ENCODE measurements at places on chromosomes 13 and 19. TPM values are rescaled to one million over a fixed set of nuclear protein-coding genes. Genes with fewer than 3 reads are reported as not detected.
A peak's percentile ranks its signal among the peaks of the same experiment; 100 is the strongest.

Gene NBEA
- total RNA-seq = 2.6 TPM

Gene SIGLEC5
- not detected for total RNA-seq

Gene LINGO3
- 0.29 TPM for total RNA-seq

DNA sequence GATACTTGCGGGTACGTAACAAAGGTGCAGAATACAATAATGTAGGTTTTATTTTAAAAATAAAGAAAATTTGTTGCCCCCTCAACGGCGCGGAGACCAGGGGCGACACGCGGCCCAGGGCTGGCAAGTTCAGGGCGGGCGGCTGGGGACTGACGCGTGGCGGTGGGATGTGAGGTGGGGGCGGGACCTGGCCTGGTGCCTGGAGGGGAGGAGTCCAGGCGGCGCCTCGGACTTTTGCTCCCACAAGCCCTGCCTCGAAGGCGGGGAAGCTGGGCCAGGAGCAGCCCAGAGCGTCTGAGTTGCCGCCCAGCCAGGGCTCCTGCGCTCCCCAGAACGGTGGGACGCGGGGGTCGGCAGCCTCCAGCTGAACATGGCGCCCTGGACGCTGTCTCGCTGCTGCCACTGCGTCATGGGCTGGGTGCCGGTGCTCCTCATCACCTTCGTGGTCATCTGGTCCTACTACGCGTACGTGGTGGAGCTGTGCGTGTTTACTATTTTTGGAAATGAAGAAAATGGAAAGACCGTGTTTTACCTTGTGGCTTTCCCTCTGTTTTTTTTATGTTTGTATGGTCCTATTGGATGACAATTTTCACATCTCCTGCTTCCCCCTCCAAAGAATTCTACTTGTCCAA lies 1122.8 kb upstream of the ATXN8OS start:
- H3K4me1 ChIP-seq = no peaks in the 10 kb centered on the region
- H3K4me3 ChIP-seq = no peak overlapping the region
- no peak overlapping the region for H3K27ac ChIP-seq
- DNase-seq = no peak
- H3K27me3 ChIP-seq = no peaks in the 10 kb centered on the region

Gene MISP
- total RNA-seq = not detected

GRCh38 chr13:38743466-38743865 lies 56.6 kb downstream of the FREM2 start:
- no peaks in the 10 kb centered on the region for H3K4me1 ChIP-seq
- no peaks in the 10 kb centered on the region for H3K36me3 ChIP-seq
- peaks cover 12% of the 10 kb centered on the region for H3K27me3 ChIP-seq
- H3K27ac ChIP-seq = no peak overlapping the region

Gene ZNF628
- 19.4 TPM for total RNA-seq

DNA sequence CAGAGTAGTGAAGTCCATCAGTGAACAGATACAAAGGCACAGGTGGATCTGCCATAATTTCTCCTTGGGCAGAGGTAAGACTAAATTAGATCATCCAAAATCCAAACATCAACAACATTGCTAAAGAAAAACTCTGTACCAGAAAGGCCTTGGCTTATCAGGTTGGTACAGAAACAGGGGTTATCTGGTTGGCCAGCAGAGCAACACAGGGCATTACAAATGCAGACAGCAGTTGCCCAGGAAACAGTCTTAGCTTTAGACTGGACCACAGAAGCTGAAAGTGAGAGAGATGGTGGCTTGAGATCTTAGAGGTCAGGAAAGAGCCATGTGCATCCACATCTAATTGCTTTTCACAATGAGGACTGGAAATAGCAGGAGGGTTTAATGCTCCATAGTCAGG lies 26.6 kb upstream of the DGKH start:
- H3K4me3 ChIP-seq = no peak overlapping the region
- no peaks in the 10 kb centered on the region for H3K4me1 ChIP-seq
- no peak for DNase-seq
- peaks cover 3% of the 10 kb centered on the region for H3K36me3 ChIP-seq

DNA sequence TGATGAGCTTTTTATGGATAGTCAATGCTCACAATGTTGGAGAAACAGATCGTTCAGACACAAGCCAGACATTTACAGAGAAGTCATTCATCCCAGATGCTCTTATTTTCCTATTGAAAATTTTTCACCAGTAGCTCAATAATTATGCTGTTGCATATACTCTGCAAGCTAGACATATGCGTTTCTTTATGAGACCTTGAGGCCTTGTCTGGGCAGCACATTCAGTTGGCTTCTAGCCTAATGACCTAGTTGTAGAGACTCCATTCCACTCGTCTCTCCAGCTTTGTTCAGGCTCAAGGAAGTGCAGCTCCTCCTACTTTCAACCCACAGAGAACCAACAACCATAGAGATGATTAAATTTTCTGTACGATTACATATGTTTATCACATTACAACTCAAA lies 237.7 kb downstream of the MZT1 start:
- H3K27me3 ChIP-seq = no peaks in the 10 kb centered on the region
- no peak overlapping the region for H3K27ac ChIP-seq
- DNase-seq = no peak
- H3K4me1 ChIP-seq = no peaks in the 10 kb centered on the region

DNA sequence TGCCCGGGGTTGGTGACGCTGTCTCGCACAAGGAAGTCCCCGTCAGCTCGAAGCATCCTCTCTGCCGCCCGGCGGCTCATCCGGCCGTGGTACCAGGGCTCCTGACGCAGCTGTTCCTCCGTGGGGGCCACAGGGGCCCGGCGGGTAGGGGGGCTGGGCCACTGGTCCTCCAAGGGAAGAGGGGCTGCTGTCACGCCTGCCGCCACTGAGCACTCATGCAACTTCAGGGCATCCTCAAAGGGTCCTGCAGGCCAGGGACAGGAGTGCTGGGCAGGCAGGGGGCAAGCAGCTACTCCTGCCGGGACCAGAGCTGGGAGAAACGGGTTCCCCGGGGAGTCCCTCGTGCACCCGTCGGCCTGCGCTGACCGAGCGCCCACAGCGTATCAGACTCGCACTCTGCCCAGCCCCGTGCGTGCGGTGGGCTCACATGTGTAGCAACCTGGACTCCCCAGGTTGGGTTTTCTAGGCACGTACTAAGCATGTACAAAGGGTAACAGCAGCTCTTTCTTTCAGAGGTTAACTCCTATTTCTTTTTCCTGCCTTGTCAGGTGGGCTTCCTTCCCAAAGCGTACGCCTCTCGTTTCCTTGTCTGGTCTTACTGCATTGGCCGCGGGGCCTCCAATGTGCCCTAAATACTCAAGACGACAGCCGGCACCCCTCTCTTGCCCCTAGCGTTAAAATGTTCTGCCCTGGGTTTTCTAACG lies 13.4 kb upstream of the C2CD4C start:
- no peak overlapping the region for H3K27ac ChIP-seq
- H3K27me3 ChIP-seq = peaks cover 10% of the 10 kb centered on the region
- H3K36me3 ChIP-seq = no peaks in the 10 kb centered on the region
- no peaks in the 10 kb centered on the region for H3K4me1 ChIP-seq
- no peak overlapping the region for H3K4me3 ChIP-seq
- no peak for DNase-seq

DNA sequence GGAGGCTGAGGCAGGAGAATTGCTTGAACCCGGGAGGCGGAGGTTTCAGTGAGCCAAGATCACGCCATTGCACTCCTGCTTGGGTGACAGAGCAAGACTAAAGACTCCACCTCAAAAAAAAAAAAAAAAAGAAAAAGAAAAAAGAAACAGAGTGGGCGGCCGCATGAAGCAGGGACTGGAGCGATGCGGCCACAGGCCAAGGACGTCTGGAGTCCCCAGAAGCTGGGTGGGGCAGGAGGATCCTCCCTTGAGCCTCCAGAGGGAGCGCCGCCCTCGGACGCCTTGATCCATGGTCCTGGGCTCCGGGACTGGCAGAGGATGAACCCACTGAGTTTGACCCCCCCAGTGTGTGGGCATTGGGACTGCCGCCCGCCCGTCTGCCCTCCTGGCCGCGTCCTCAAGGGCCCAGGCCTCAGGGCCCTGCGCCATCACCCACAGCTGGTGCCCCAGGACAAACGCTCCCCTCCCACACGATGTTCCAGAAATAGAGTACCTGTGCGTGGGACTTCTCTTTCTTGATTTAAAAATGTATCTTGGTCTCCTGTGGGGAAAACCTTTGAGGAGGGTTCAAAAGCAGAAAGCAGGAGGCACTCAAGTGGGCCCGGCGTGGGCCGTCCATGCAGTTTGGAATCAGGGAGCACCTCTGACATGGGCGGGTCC lies 15.5 kb downstream of the BTBD2 start:
- H3K4me3 ChIP-seq = no peak overlapping the region
- H3K27ac ChIP-seq = no peak overlapping the region
- peaks cover 5% of the 10 kb centered on the region for H3K36me3 ChIP-seq

DNA sequence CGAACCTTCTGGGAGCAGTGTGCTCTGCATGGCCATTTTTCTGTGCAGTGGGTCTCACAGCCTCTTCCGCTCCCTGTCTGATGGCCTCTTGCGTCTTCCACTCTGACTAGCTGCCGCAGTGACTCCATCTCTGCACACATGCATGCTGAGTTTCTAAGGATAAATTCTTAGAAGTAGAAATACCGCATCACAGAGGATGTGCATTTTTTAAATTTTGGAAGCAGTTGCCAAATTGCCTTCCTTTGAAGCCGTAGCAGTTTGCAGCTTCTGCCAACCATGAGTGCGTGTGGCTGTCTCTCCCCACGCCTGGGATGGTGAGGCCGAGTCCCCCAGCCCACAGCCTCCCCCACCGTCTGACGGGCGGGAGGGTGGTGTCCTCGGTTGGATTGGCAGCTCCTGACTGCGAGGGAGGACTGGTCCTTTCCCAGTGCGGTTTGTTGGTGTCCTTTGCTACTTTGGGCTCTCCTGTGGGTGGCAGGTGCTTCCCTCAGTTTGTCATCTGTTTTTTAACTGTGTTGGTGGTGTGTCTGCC lies 9.8 kb downstream of the FZR1 start:
- H3K36me3 ChIP-seq = peaks cover 2% of the 10 kb centered on the region
- H3K27ac ChIP-seq = peak overlapping the region; percentile 68
- peaks cover 30% of the 10 kb centered on the region for H3K4me1 ChIP-seq
- no peak overlapping the region for H3K4me3 ChIP-seq
- no peak for DNase-seq
- no peaks in the 10 kb centered on the region for H3K27me3 ChIP-seq

DNA sequence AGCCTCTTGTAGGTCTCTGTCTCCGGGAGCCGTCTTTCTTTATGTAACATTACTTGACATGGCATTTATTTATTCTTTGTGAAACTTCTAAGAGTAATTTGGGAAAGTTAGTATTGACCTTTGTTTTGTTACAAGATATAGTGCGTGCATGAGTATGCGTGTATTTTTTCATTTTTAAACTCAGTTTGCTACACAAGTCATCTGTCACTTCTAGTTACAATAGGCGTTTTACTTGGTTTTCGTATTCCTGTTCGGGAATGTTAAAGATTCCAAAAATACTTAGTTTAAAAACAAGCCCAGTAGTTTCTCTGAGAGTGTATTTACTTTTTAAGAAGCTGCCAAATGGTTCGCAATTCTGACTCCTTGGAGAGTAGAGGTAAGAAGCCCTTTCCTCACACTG lies 3.2 kb downstream of the PDS5B start:
- no peaks in the 10 kb centered on the region for H3K27me3 ChIP-seq
- H3K36me3 ChIP-seq = no peaks in the 10 kb centered on the region
- no peak overlapping the region for H3K27ac ChIP-seq
- no peak for DNase-seq
- peaks cover 54% of the 10 kb centered on the region for H3K4me1 ChIP-seq

Measured in T-helper 17 cell (primary cell).